ENCODE measurements at places on chromosomes 6 and 20.

DNA sequence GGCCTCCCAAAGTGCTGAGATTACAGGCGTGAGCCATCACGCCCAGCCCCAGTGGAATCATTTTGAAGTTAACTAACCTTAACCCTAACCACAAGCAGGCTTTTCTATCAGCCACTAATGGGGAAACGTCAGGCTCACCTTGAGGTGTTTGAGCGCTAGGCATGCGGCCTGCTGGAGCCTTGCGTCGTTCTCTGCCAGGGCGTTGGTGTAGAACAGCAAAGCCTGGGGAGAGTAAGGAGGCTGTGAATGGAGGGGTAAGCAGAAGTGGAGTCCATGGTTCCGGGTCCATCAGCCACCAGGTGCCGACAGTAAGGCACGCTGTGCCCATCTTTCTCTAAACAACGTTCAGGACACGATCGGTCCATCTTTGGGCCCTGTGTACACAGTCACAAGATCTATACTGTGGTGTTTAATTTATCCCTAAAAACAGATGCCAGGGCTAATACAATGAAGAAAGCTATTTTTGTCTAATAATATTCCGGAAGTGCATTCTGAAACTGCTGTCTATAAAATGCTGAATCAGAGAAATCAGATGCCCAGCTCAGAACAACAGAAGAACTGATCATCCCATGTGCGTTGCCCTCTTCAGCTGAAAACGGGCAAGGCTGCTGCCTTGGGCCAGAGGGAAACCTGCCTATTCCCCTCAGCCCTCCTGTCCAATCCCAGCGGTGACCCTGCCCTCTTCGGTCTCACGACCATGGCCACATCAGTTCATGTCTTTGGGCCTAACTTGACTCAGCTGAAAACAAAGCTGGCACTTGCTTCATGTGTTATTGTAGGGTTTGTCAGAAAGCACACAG, 79.6 kb downstream of the PTPN1 start:
- DNase-seq = no peak

DNA sequence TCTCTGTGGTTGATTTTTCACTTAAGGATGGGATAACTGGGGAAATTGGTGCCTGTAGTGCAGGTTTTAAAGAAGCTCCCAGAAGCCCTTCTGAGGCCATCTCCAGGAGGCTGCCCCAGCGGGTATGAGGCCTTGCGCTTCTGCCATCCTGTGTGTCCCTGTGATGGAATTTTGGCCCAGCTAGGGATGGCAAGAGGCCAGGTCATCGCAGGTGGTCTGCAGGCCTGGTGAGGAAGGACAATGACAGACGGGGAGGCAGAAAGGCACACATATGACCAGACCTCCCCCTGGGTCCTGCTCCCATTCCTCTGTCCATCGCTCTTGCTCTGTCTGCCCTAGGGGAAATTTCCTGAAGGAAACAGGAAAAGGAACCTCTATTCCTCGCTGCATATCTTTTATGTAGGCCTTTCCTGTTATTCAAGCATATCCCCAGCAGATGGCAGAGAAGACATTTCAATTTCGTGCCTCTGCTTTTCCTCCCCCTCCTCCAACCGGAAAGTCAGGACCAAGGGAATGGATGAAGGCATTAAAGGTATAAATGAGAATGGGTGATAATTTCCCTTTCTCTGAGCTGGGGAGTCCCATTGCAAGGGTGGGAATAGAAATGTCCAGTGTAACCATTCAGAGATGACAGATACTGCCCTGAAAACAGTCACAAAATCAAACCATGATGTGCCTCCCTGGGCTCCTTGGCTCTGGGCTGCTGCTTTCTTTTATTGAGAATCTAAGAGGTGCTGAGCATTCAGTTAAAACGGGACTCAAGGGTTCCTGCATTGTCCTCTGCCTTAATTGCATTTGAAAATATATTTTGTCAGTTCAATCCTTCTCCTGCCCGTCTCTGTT, 17.6 kb upstream of the HLA-F start:
- DNase-seq = no peak

GRCh38 chr6:108735310-108736001, 112.8 kb upstream of the ARMC2 start:
- no peak for DNase-seq

- DNase-seq = no peak
Observed at GRCh38 chr20:14142171-14142570, 146.9 kb downstream of the MACROD2 start.

- DNase-seq = no peak
Observed at GRCh38 chr20:15011631-15012030, 674.2 kb upstream of the FLRT3 start.
